NCI-H2227 treated with DMSO at 0.1 percent for 48 hours (cell line): ENCODE measurements at places on chromosomes 7 and 10.
A peak's percentile ranks its signal among the peaks of the same experiment; 100 is the strongest.

- DNase-seq: no peak
Measured at GRCh38 chr10:115883372-115883771, 389.6 kb downstream of the GFRA1 start.

- no peak for DNase-seq
Measured at GRCh38 chr10:63543576-63543962, 22.4 kb downstream of the REEP3 start.

- no peak for DNase-seq
Measured at GRCh38 chr10:70759781-70760180, 25.4 kb downstream of the TBATA start.

DNA sequence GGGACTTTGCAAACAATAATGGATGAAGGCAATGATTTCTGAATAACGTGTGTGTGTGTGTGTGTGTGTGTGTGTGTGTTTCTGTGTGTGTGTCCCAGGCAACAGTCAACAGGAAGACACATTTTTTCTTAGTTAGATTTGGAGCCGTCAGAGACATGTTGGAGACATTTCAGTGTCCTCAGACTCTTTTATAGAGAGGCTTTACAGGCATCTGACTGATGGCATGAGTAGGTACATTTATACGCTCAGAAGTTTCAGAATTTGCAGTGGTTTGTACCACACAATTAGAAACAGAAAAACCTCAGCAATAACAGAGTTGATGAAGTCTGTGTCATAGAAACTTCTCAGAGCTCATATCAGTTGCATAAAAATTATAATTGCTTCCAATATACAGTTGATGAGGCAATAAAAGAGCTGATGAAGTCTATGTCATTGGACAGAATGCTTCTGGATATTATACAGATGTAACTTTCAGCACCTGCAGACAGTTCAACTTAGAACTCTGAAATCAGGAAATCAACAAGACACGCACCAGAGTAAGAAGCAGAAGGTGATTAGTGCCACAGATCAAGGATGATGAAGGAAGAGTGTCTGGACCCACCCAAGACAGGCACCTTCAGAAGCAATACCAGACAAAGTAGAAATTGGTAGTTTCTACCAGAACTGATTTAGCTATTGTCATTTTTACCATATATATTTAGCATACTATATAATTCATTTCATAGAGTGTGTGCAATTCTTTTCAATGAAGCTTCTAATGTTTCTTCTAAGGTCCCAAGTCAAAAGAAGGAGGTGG, 104.5 kb upstream of the LYZL1 start:
- DNase-seq: no peak

GRCh38 chr10:70513848-70514309, 35.3 kb downstream of the PALD1 start:
- no peak for DNase-seq

- DNase-seq: no peak
Measured at GRCh38 chr10:47376522-47377220, 7.4 kb downstream of the ZNF488 start.

- peak; percentile 40 for DNase-seq
Measured at GRCh38 chr10:43214956-43215561, 51.8 kb downstream of the RASGEF1A start.

DNA sequence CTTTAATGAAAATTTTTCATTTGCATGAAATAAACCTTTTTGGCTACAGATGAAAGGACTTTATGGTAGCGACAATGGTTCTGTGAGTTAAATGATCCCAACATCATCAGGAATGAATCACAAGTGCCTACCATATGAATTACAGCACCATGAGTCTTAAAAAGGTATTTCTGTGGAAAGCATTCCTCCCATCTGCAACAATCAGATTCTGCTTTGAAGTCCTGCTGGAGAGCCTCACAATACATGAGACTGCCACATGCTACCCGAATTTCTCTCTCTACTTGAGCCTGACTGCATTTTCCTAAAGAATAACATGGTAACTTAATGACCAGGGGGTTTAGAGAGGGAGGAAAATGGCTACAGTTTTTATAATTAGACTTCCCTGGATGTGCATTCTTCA, 190.3 kb downstream of the TWIST1 start:
- DNase-seq: no peak

GRCh38 chr7:118572604-118573003, 348.1 kb downstream of the ANKRD7 start:
- DNase-seq: no peak

DNA sequence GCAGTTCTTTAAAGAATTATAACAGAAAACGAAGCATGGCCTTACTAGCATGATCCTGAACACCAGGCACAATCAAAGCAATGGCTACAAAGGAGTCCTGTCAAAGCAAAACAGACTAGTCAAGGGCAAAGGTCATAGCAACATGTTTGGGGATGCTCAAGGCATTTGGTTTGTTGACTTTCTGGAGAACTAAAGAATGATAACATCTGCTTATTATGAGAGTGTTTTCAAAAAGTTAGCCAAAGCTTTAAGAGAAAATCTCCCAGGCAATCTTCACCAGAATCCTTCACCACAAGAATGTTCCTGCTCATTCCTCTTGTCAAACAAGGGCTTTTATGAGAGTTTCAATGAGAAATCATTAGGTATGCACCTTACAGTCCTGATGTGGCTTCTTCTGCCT, 95.1 kb upstream of the CPXM2 start:
- no peak for DNase-seq

DNA sequence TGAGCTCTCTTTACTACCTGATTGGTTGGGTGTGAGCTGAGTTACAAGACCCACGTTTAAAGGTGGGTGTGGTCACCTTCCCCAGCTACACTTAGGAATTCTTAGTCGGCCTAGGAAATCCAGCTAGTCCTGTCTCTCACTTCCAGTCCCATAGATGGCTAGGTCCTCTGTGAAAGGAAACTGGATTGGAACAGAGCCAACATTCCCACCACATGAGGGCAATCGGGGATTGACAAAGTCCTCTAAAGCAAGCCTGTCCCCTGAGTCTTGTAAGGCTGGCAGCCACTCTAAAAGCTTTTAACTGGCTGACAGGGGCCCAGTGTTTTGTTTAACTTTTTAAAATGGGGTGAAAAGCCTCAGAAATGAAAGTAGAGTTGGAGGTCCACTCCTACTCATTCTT, 15.1 kb upstream of the CROT start:
- no peak for DNase-seq

DNA sequence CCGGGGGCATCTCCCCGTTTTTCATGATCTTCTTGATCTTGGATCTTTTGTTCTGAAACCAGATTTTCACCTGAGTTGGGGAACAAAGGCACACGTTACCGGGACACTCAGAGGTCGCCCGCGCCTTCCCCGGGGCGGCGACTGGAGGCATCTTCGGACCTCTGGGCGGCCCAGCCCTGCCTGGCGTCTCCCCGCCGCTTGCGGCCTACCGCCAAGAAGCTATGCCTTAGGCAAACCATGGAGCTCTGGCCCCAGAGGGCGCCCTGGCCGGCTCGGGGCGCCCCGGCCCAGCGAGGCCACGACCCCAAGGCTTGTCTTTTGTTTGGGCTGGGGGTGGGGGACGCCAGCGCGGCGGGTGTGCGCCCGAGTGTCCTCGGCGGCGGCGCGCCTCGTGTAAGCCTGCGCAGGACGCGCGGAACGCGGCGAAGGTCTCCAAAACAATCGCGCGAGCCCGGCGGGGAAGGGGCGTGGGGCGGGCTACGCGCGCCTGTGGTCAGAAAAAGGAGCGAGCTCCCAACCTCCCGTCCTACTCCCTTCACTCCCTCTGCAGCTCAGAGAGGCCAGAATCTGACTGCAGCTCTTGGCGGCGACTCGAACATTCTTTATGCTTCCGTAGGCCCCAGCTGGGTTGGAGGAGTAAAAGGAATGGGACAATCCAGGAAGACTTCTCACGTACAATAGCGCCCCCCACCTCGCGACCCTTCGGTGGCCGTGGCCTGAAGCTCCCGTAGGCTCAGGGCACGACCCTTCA, 3.5 kb downstream of the DLX5 start:
- DNase-seq: no peak

GRCh38 chr7:123675181-123675473, 19.5 kb downstream of the LMOD2 start:
- DNase-seq: no peak

DNA sequence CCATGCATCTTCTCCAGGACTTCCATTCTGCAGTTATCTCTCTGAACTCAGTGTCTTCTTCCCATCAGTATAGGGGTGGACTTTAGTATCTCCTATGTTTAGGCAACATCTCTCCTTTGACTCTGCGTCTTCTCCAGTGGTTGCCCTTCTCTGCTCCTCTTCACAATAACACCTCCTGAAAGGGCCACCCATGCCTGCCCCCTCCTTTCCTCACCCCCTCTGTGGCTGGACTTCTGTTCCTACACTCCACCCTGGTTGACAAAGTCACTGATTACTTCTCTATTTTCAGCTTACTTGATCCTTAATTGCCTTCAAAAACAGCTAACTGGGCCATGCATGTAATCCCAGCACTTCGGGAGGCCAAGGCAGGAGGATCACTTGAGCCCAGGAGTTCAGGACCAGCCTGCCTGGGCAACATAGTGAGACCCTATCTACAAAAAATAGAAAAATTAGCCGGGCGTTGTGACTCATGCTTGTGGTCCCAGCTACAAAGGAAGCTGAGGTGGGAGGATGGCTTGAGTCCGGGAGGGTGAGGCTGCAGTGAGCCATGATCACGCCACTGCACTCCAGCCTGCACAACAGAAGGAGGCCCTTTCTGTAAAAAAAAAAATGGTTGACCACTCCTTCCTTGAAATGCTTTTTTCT, 13.7 kb downstream of the SRGN start:
- DNase-seq: no peak

DNA sequence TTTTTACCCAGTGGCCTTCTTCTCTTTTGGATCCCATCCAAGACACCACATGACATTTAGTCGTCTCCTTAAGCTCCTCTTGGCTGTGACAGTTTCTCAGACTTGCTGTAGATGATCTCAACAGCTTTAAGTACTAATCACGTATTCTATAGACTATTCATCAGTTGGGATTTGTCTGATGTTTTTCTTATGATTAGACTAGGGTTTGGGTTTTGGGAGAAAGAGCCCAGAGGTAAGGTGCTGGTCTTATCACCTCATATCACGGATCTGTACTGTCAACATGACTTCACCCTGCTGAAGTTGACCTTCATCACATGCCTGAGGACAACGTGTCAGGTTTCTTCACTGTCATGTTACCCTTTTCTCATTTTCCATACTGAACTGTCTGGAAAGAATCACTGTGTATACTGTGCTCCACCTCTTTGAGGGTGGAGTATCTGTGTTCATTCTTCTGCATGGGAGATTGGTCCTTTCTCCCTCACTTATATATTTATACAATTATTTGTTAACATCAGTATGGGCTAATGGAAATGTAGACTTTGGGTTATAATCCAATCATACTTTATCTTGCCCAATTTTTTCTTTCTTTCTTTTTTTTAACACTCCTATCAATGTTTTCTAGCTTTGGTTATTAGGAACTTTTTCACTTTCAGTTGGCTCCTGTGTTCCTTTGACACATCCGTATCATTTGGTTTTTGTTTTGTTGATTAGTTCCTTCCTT, 6.4 kb upstream of the HKDC1 start:
- DNase-seq: no peak

DNA sequence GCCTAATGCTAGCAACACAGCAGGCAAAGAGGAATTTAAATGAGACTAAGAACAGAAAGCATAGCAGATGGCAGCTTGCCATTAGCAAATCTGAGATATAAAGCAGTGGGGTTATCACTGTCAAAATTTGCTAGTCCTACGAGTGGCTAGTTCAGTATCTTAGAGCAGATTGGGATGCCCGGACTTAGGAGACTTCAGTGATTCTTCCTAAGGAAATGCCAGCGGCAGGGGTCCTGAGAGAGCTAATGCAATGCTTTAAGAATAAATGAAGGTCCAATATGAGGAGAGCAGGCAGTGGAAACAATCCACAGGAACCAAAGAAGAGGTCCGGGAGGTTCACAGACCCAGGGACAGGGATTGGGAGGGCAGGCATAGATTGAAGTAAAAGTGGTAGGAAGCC, 169.3 kb upstream of the NPSR1 start:
- no peak for DNase-seq

DNA sequence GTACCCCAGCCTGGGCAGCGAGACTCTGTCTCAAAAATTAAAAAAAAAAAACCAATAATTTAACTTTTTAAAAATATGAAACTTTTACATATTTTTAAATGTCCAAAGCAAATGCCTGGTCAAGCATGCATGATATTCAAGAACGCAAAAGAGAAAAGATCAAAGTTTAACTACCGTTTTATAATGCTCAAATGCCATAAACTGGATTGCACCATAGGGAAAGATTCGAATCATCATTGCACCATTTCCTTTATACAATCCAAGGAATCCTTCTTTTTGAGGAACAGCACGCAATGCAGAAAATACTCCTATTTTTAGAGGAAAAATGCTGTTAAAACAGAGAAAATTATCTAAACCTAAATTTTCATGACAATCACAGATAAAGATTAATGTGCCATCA, 20.9 kb downstream of the SLC25A16 start:
- DNase-seq: no peak

- no peak for DNase-seq
Measured at GRCh38 chr10:28363376-28363775, 60.5 kb upstream of the MPP7 start.

- DNase-seq: no peak
Measured at GRCh38 chr7:3089493-3089892, 45.8 kb upstream of the CARD11 start.

DNA sequence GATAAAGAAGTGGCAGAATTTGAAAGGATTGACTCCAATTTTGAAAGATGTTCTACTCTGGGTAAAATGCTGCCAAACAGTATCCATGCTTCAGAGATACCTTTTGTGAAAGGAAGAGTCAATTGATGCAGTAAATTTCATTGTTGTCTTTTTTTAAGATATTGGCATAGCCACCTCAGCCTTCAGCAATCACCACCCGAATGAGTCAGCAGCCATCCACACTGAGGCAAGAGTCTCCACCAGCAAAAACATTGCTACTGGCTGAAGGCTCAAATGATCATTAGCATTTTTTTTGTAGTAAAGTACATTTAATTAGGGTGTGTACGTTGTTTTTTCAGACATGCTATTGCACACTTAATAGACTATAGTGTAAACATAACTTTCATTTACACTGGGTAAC, 31.7 kb upstream of the CYP26C1 start:
- DNase-seq: no peak

GRCh38 chr7:102028206-102028826, 210.9 kb downstream of the CUX1 start:
- DNase-seq: no peak
